Activated naive CD8-positive, alpha-beta T cell treated with anti-CD3 and anti-CD28 coated beads, Interleukin-2, amount 10 ng/mL, durations not matched to agents 7 days and 5 days (primary cell): ENCODE measurements at places on chromosomes 3 and 15. TPM values are rescaled to one million over a fixed set of nuclear protein-coding genes. Genes with fewer than 3 reads are reported as not detected.

The PGBD4 gene
- 3.8 TPM for total RNA-seq

The APBA2 gene
- 65.1 TPM for total RNA-seq

The GRIP2 gene
- total RNA-seq = not detected

The PDCD6IP gene
- total RNA-seq = 180 TPM

The PCLAF gene
- total RNA-seq = 94.2 TPM

The GOLGA8S gene
- 1.2 TPM for total RNA-seq

The ACTC1 gene
- total RNA-seq = not detected

The SCG5 gene
- 2.8 TPM for total RNA-seq

The CCK gene
- not detected for total RNA-seq

The CYP8B1 gene
- not detected for total RNA-seq

The C3orf85 gene
- not detected for total RNA-seq

The GPR62 gene
- not detected for total RNA-seq

The AADACL2 gene
- not detected for total RNA-seq

The NEO1 gene
- total RNA-seq = 3.4 TPM

The PFKFB4 gene
- 56.8 TPM for total RNA-seq

The MOBP gene
- not detected for total RNA-seq

The CCDC80 gene
- not detected for total RNA-seq

- DNase-seq = no peak
Observed at GRCh38 chr15:97984157-97984556, 23.7 kb downstream of the ARRDC4 start.

- no peak for DNase-seq
Observed at GRCh38 chr15:69317392-69317841, 18.7 kb downstream of the PAQR5 start.

- no peak for DNase-seq
Observed at GRCh38 chr3:194103505-194103904, 32.4 kb upstream of the HES1 start.

- DNase-seq = no peak
Observed at GRCh38 chr15:71921191-71921590, 110.8 kb downstream of the NR2E3 start.

DNA sequence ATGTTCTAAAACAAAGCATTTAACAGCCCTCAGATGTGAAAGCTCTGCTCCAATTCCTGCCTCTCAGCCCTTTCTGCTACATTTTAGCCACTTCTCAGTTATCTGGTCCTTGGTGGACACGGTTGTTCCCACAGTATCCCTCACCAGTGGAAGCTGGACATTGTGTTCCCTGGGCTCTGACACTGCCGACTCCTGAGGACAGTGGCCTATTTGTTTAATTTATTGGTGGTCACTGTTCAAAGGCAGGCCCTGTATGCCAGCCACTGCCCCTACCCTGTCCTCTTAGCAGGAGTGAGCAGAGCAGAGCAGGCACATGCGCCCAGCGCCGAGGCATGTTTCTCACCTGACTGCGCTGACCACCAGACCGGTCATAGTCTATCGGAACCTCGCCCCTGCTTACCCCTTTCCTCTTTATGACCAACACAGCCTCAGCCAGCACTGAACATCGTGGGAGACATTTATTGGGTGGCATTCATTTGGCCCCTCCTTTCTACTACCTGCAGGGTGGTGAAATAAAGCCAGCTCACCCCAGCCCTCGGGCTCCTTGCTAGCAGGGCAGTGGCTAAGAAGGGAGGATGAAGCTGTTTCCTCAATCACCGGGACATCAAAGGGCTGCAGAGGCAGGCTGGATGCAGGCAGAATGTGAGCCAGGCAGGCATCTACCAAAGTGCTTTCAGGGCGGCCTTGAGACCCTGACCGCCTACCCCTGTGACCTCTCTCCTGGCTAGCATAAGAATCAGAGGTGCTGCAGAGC lies 54.3 kb upstream of the HACD2 start:
- no peak for DNase-seq

DNA sequence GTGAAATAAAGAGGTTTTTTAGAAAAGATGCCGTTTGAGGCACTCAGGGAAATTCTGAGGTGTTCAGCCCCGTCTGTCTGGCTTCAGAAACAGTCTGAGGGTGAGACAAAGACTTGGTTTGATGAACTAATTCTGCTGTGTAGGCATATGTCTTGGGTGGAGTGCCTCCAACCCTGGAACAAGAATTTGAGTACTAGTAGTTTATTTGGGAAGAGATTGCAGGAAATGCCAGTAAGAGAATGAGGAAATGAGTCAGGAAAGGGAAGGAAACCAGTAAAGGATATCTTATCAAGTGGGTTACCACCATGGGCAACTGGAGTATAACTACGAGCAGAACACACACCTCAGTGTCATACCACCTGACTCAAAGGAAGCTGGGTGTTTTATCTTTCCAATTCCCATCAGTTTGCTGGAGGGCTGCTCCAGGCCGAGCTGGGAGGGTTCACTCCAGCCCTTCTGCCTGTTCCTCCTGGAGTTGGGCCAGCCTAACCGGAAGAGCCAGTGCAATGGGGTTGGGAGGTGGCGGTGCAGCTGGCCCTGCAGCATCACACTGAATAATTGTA lies 75.3 kb downstream of the TGFBR2 start:
- DNase-seq = no peak

- DNase-seq = no peak
Observed at GRCh38 chr3:12490547-12490946, 6.3 kb downstream of the TSEN2 start.

GRCh38 chr15:80450811-80451321 lies 46.7 kb downstream of the ARNT2 start:
- DNase-seq = no peak

GRCh38 chr15:31292391-31293015 lies 34.1 kb upstream of the KLF13 start:
- no peak for DNase-seq

GRCh38 chr3:30098243-30098642 lies 508.2 kb upstream of the TGFBR2 start:
- DNase-seq = no peak

DNA sequence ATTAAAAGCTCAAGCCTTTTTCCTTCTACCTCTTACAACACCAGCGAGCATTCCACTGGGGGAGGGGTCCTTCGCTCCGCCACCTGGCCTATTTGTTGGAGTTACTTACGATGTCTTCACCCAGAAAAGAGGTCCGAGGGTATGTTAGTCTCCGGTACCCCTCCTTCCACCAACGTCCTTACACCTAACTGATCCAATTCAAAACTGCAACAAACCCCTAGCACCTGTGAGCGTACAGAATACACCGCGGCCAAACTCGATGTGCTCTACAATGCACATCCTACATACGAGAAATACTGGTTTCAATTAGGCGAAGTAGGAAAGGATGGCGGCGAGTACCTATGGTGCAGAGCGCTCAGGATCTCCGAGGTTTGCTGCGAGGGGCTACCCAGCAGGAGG lies 944 bp downstream of the SLITRK3 start:
- no peak for DNase-seq

- DNase-seq = peak; percentile 67
Observed at GRCh38 chr15:44712346-44713005, 1.2 kb downstream of the B2M start.

- no peak for DNase-seq
Observed at GRCh38 chr3:130759692-130760338, 13.2 kb upstream of the PIK3R4 start.

GRCh38 chr3:134076851-134077250 lies 47.1 kb upstream of the SLCO2A1 start:
- DNase-seq = no peak

GRCh38 chr3:76231258-76231657 lies 445.9 kb upstream of the ZNF717 start:
- no peak for DNase-seq

DNA sequence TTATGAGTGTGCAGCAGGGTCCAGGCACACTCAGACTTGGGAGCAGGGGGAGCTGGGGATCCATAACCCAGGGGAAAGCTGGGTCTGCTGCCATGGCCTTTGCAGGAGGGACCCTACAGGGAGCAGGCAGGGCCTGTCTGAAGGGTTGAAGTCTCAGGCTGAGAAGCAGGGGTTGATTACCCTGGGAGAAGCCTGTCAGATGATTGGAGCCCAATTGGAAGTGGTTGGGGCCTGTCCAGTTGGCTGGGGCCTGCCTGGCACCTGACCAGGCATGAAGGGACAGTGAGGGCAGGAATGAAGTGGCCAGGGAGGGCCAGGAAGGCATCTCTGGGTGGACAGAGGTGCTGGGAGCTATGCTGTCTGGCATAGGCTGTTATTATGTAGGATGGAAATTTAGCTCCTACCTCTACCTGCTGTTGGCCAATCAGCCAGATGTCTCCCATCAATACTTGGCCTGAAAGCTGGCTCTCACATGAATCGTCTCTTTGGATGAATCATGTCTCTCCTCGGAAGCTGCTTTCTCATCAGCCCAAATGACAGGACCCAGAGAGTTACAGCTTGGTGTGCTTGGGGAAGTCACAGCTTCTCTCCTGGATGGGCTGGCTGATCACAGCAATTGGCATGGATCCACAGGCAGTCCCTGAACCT lies 27.4 kb upstream of the SLCO2A1 start:
- DNase-seq = no peak

- no peak for DNase-seq
Observed at GRCh38 chr3:104388619-104389018, 978.1 kb upstream of the ALCAM start.

- no peak for DNase-seq
Observed at GRCh38 chr15:61681038-61681418, 379.2 kb downstream of the VPS13C start.

GRCh38 chr3:172647823-172648222 lies 63.0 kb downstream of the NCEH1 start:
- no peak for DNase-seq

GRCh38 chr3:127137757-127138536 lies 55.0 kb upstream of the PRR23E start:
- no peak for DNase-seq

DNA sequence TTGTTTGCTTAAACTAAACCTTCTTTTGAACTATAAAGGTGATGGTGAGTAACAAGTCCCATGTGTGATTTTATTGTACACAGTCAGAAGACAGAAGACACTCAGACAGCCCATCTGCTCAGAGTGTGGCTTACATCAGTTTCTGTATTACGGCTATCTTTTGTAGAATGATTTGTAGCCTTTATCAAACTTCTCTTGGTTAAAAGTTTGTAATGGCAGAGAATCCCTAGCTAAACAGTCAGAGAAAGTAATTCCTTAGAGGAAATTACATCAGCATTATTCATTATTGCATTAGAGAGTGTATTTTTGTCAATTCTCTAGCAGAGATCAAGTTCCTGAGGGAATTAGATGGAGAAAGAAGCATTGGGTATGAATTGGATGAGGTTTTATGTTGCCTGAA lies 500.8 kb downstream of the CNTN4 start:
- no peak for DNase-seq

DNA sequence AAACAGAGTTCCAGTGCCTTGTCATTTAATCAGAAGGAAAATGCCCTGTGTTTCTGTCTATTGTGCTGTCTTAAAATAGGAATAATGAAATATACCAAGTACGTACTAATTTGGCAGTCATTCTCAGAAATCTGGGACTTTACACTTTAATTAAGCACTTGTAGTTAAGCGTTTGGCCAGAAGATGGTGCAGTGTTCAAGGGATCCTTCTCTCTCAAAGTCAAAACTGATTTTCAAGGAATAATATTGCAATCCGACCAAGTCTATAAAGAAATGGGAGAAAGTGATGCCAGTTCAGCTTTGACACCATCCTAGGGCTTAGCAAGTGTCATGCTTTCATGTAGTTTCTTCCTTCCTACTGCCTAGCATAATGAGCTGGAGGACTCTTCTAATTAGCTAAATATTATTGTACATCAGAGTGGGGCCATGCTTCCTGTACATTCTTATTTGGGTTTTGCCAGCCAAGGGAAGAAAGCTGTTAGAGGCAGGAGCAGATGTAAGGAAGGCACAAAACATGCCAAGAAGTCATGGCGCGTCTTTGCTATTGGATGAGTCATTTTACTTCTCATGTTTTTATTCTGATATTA lies 64.8 kb downstream of the SAMMSON start:
- no peak for DNase-seq

DNA sequence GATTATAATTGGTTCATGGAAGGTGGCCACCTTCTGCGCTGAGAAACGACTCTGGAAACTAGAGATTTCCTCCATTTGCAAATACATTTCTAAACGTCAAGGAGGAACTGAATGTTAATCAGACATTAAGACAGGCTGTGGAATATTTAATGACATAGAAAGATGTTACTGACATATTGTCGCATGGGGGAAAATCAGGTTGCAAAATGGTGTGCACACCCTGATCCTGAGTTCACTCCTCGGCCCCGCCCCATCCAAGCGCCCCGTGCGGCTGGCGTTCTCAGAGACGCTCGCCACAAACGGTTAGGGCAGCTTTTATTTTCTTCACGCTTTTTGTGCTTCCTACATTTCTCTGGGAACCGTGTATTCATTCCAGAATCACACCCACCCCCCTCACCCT lies 10.7 kb downstream of the H1-8 start:
- no peak for DNase-seq

- no peak for DNase-seq
Observed at GRCh38 chr3:42746455-42747450, 26.3 kb downstream of the CCDC13 start.

GRCh38 chr3:69364354-69364753 lies 21.5 kb downstream of the FRMD4B start:
- DNase-seq = no peak

GRCh38 chr15:43493703-43494472 lies 932 bp upstream of the TP53BP1 start:
- DNase-seq = no peak

- no peak for DNase-seq
Observed at GRCh38 chr15:88385078-88385700, 82.0 kb downstream of the MRPL46 start.

DNA sequence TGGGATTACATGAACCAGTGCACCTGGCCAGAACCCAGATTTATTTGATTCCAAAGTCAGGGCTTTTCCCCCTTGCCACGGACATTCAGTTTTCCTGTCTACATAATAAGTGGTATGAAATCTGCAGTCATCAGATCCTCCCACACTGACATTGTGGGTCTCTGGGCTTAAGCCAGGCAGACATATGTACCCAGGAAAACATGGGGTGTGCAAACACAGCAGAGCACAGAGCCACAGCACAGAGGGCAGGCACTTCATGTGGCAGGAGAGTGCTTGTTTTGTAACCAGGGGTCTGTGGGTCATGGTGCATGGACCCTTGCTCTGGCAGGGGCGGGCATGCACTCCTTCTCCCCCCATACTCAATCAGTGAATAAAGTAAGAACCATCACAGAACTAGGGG lies 6.1 kb upstream of the ABTB1 start:
- DNase-seq = no peak

- DNase-seq = no peak
Observed at GRCh38 chr3:182393830-182394367, 399.4 kb upstream of the ATP11B start.

DNA sequence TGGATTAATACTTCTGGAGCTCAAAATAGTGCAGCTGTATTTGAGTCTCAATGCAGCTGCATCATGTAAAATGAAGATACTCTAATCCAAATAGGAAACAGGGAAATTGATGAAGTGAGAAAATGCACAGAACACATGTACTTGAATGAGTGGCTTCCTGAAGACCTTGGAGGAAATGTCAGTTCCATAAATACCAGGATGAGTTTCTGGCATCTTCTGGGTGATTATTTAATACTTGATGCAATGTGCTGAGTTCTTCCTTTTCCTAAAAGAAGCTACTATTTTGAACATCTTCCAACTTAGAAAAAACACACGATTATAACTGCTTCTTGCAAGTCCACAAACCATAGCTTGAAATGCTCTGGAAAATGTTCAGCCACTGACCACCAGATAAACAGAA lies 162.8 kb downstream of the SLC9A9 start:
- no peak for DNase-seq

- DNase-seq = no peak
Observed at GRCh38 chr15:73800662-73801345, 47.7 kb upstream of the INSYN1 start.
